Immature natural killer cell (primary cell): ENCODE measurements at places on chromosomes 3 and 15. TPM values are rescaled to one million over a fixed set of nuclear protein-coding genes. Genes with fewer than 3 reads are reported as not detected.

EPHA6 gene
- polyA plus RNA-seq, result not detected

BCL2A1 gene
- 12.2 TPM for polyA plus RNA-seq

CELF6 gene
- 0.13 TPM for polyA plus RNA-seq

EOMES gene
- 189 TPM for polyA plus RNA-seq

SPINK8 gene
- not detected for polyA plus RNA-seq

NUP210 gene
- 10.9 TPM for polyA plus RNA-seq

OR5H1 gene
- not detected for polyA plus RNA-seq

SLC24A1 gene
- 4.1 TPM for polyA plus RNA-seq

STXBP5L gene
- polyA plus RNA-seq, result not detected

CFAP92 gene
- not detected for polyA plus RNA-seq

FES gene
- 53.5 TPM for polyA plus RNA-seq

KY gene
- not detected for polyA plus RNA-seq

SPPL2A gene
- 219 TPM for polyA plus RNA-seq

NR1I2 gene
- 0.40 TPM for polyA plus RNA-seq

MAP6D1 gene
- polyA plus RNA-seq, result not detected

SCAANT1 gene
- polyA plus RNA-seq, result 6.3 TPM

NEK10 gene
- 0.57 TPM for polyA plus RNA-seq

HTR3E gene
- polyA plus RNA-seq, result not detected

SSUH2 gene
- polyA plus RNA-seq, result not detected

CCDC80 gene
- not detected for polyA plus RNA-seq

NANOGP8 gene
- not detected for polyA plus RNA-seq

PTPRG gene
- 0.13 TPM for polyA plus RNA-seq

CTXN2 gene
- polyA plus RNA-seq, result not detected

PLIN1 gene
- polyA plus RNA-seq, result not detected

CHRD gene
- polyA plus RNA-seq, result not detected

CYP19A1 gene
- not detected for polyA plus RNA-seq

CCR2 gene
- polyA plus RNA-seq, result 6.7 TPM

LIPH gene
- 0.97 TPM for polyA plus RNA-seq

GOLGA8T gene
- 0.20 TPM for polyA plus RNA-seq

LRRN1 gene
- 0.84 TPM for polyA plus RNA-seq

GOLGA6L10 gene
- polyA plus RNA-seq, result 0.21 TPM

C3orf70 gene
- polyA plus RNA-seq, result not detected
